Cerebellum (tissue), 4 donors: ENCODE measurements at places on chromosomes 11 and 22. TPM values are rescaled to one million over a fixed set of nuclear protein-coding genes. Genes with fewer than 3 reads are reported as not detected.
A peak's percentile ranks its signal among the peaks of the same experiment; 100 is the strongest.

The CARNS1 gene
- 0.18 TPM for total RNA-seq

DNA sequence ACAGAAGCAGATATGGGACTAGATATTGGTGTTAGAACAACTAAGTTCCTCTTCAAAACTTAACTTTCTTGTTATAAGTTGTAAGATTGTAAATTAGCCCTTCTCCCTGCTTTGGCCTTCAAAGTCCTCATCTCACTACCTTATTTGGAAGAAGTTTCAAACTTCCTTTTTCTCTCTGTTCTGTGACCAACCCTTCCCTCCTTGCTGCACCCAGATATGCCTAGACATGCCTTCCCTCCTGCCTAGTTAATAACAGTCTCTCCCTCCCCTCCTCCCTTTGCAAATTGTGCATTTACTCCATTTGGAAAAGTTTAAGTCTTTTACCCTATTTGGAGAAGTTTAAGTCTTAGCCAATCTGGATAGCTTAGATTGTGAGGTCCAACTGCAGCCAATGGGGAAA is 4.9 kb downstream of the OR52K2 start:
- no peak for DNase-seq

- DNase-seq = no peak
These were observed 33.4 kb downstream of the GDPD5 start for GRCh38 chr11:75492181-75492820.

DNA sequence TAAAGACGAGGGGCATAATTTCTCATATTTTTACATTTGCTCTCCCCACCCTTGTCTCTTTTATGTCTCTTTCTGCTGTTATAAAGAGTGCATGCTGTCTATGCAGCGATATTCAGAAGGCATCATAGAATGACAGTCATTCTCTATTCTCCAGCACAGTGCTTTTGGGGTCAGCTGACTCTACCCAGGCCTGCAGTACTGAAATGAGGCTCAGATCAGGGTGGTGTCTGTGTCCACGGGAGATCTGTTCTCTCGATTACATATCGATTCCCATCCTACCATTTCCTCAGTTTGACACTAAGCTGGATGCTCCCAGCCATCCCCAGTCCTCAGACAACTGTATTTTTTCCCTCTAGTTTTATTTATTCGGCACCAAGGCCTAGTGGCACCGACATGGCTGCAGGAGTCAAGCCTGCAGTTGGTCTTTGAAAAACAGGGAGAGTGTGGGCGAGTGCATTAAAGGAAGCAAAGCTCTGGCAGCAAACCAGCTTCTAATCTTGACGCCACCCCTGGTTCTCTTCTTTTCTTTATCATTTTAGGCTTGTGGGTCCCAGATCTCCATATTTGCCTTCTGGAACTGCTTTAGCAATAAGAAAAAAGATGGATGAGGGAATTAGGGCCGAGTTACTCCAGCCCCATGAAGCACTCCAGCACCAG is 71.6 kb upstream of the PICALM start:
- no peak for DNase-seq

The CCDC73 gene
- total RNA-seq = 0.36 TPM

GRCh38 chr11:113974741-113975470 is at the start of gene HTR3A:
TSS of gene HTR3A (plus strand) at chr11:113975108. CDS start at chr11:113975326, 218 bp downstream.
- DNase-seq = peak; percentile 58

GRCh38 chr11:6142936-6143335 is 27.2 kb downstream of the OR52B2 start:
- no peak for DNase-seq

DNA sequence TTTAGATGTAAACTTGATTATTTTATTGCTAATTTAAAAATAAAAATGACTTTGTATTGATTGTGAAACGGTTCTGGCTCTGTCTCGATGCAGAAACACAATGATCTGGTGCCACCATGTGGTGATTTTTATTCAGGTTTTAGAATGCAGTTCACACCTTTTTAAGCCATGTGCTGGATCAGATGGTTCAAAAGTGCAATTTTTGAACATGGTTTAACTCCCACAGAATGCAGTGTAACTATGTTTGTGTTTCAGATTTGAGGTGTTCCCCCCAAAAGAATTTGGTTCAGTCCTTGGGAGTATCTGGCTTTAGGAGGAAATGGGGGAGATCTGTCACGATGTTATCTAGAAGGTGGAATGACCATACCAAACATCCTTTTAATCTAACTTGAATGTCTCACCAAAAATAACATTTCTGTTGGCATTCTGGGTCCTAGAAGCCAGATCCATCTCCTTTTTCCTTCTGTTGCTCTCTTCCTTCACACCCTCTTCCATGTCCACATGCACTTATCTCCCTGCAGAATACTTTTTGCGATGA is 7.9 kb downstream of the MRPL16 start:
- peak; percentile 65 for DNase-seq

DNA sequence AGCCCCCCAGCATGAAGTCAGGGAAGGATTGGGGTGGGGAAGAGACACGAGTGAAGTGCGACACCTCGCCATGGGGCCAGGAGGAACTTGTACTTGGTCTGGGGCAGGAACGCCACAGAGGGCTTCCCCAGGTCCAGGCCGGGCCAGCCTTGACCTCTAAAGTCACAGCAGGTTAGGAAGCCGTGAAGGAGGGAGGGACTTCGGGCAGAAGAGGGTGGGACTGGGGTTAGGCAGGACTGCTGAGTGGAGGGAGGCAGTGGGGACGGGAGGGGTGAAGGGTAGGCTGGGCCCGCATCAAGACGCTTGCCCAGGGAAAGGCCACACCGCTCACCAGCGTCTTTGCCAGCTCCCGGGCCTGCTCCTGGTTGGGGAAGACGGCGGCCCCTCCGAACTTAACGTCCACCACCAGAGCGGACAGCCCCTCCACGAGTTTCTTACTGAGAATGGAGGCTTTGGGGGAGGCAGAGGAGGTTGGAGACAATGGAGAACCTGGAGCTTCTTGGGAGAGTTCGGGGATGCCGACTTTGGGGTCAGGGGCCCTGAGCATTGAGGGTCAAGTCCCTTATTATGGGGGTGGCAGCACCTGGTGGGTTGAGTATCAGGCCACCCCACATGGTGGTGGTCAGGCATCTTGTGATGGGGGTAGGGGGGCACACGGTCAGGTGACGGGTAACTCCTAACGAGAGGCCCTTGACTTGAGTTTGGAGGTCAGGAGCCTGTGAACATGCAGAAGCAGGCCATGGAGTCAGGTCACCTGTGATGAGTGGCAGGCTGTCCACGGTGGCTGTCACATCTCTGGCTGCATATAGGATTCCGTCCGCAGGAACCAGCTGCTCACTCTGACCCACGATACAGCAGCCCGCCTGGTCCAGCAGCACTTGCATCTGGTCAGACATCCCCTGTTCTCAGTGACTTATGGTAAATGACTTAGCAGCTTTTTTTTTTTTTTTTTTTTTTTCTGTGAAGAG is 1.7 kb upstream of the SCO2 start:
- DNase-seq = no peak

GRCh38 chr11:118631142-118631909 is 23.9 kb downstream of the PHLDB1 start:
- no peak for DNase-seq

The CNGA4 gene
- 0.36 TPM for total RNA-seq

The PRCP gene
- total RNA-seq = 40.0 TPM

- no peak for DNase-seq
These were observed 7.4 kb upstream of the CREBZF start for GRCh38 chr11:85672105-85672902.

- no peak for DNase-seq
These were observed 29.2 kb upstream of the POGLUT3 start for GRCh38 chr11:108527382-108527781.

GRCh38 chr22:20436768-20437612 is 635 bp downstream of the SCARF2 start:
- DNase-seq = no peak

The TRIM64 gene
- total RNA-seq = not detected

The ACCS gene
- 21.5 TPM for total RNA-seq

DNA sequence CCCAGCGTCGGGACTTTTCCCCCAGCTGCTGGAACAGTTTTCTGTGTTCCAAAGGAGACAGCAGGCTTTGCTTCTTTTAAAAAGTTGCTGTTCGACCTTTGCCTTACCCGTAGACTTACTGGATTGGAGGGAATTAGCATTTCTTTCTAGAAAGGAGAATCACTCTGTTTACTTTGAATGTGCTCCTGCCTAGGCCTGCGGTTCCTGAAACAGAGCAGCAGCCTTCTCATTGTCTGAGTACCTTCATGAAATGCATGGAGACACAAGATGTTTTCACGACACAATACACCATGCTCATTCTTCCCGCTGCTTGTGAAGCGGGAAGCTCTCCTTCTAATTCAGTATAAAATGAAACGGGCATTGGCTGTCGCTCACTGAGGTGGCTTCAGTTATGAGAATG is 196.2 kb downstream of the TBC1D22A start:
- no peak for DNase-seq

The XKR3 gene
- total RNA-seq = not detected

The NPAS4 gene
- 0.18 TPM for total RNA-seq

The PGA3 gene
- total RNA-seq = 1.3 TPM

The NOX4 gene
- total RNA-seq = 5.3 TPM

- DNase-seq = no peak
These were observed 6.3 kb downstream of the KCNJ11 start for GRCh38 chr11:17382046-17382728.

- no peak for DNase-seq
These were observed 894.2 kb downstream of the NTM start for GRCh38 chr11:132264616-132265015.
